Fibroblast of upper back skin (primary cell): ENCODE measurements at places on chromosomes 3 and 15.

DNA sequence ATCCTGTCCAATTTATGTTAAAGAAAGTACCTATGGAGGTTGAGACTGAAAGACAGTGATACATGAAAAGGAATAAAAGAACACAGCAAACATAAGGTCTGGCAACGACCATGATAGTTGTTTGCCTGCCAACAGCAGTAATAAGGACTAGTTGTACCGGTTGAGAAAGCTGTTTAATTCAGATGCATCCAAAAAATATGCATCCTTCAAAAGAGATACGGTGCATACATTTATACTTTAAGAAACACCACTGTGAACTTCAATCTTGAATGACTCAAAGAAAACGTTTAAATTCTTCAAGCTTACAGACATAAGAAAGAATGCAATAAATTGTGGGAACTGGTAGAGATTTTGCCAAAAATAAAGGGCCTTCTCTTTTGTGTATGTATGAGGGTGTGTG lies 492.1 kb downstream of the NLGN1 start:
- peak; percentile 69 for DNase-seq

DNA sequence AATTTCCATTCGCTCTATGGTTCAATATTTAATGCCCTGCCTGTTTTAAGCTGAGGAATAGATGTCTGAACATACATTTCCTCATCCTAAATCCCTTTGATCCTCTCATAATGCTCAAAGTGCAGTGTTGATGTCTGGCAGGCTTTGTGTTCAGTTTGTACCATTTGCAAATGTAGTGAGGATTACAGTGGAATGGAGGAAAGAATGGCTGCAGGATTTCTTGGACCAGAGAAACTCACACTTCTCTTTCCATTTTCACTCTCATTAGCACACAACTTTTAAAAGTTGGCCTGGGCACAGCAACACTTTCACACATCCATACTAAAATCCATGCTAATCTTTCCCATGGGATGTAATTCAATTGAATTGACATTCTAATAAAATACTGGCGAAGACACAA lies 28.6 kb upstream of the THRB start:
- no peak for DNase-seq

DNA sequence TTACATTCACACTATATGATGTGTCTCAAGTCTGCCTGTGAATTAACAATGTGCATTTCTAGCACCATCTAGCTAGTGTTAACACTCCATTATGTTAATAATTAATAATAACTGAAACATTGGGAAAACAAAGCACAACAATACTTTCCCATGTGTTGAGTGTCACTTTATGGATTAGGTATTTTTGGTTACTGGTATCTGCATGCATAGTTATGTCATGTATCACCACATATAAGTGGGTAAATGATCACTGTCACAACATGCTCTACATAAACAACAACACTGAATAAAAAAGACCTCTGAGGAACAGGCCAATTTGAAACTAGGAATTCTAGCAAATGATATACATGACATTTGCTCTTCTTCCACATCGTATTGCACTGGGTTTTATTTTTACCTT lies 74.7 kb downstream of the MLH1 start:
- DNase-seq: no peak

DNA sequence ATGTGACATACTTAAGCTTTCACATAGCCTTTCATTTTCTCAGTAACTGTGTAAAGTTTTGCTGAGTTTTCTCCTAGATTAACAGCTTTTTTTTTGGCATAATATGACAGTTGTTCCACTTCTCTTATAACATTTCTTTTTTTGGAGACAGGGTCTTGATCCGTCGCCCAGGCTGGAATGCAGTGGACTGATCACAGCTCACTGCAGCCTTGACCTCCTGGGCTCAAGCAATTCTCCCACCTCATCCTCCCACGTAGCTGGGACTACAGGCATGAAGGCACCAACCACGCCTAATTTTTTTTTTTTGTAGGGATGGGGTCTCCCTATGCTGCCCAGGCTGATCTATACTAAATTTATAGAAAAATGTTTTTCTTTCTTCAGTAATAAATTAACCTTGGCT lies 30.1 kb downstream of the DLG1 start:
- no peak for DNase-seq

DNA sequence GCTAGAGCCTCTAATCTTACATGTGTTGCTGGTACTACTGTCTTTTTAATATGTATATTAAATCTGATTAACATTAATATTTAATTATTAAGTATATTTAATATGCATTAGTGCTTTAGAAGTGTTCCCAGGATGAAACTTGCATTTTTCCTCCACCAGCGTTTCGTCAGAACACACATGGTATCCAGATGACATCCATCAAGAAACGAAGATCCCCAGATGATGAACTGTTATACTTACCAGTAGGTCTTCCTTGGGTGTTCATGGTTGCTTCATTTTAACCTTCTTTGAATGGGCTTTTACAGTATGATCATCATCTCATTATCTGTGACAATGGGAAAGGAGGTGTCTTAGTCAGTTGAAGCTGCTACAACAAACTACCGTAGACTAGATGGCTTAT lies 238.0 kb downstream of the TP63 start:
- DNase-seq: no peak

GRCh38 chr3:144458283-144458682 lies 486.7 kb downstream of the DIPK2A start:
- DNase-seq: no peak

GRCh38 chr3:34200576-34200975 lies 402.1 kb downstream of the PDCD6IP start:
- no peak for DNase-seq

DNA sequence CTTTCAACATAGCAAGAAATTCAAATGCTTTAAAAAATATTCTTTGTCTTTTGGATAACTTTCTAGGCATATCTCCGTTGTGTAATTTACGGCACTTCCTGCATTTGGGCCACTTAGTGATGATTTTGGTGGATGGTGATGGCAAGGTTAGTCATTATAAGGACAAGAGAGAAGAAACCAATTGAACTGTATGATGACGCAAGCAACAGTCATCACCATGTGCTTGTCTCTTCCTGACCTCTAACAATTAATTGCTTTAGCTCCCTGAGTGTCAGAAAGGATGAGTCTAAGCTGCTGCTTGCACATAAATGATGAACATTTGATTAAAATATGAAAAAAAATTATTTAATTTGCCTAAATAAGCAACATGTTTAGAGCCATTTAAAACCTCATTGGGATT lies 11.3 kb upstream of the P2RY12 start:
- peak; percentile 62 for DNase-seq

- peak; percentile 65 for DNase-seq
Observed at GRCh38 chr15:96340598-96341512, 10.4 kb downstream of the NR2F2 start.
